ENCODE measurements at places on chromosomes 7 and 10.

- no peak for DNase-seq
These were observed 3.5 kb downstream of the FOXP2 start for GRCh38 chr7:114418117-114418516.

DNA sequence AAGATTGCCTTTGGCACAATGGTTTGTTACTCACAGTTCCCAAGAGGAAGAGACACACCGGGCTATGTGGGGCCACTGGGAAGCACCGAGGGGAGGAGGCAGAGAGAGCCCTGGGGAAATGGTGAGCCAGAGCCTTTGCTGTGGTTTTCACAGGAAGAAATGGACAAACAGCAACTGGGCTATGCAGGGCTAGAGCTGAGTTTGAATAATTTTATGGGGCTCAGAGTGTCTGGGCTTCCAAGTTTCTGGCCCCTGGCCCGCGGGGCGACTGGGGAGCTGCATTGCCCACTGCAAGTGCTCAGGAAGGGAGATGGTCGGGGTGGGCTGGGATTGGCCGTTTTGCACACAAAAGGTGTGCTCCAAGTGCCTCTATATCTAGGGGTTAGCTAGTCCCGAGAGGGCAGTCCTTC lies 92.6 kb downstream of the CHST15 start:
- DNase-seq, result no peak

GRCh38 chr7:138352570-138353461 lies 107.2 kb upstream of the TRIM24 start:
- DNase-seq, result peak; percentile 98

GRCh38 chr7:25326501-25327156 lies 98.3 kb upstream of the NPVF start:
- no peak for DNase-seq

DNA sequence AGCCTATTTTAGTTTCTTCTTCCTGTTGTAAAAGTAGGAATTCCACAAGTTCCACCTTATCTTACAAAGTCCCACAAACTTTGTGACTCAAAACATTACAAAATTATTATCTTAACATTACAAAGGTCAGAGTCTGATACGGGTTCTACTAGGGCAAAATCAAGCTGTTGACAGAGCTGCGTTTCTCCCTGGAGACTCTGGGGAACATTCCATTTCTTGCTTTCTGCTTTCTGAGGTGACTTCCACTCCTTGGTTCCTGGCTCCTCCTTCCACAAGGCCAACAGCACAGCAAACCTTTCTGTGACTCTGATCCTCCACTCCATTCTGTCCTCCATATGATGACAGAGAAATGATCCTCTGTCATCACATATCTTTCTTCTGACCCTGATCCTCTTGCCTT lies 10.6 kb downstream of the OR2F1 start:
- DNase-seq, result no peak

GRCh38 chr7:105759670-105760550 lies 116.5 kb downstream of the ATXN7L1 start:
- peak; percentile 51 for DNase-seq

DNA sequence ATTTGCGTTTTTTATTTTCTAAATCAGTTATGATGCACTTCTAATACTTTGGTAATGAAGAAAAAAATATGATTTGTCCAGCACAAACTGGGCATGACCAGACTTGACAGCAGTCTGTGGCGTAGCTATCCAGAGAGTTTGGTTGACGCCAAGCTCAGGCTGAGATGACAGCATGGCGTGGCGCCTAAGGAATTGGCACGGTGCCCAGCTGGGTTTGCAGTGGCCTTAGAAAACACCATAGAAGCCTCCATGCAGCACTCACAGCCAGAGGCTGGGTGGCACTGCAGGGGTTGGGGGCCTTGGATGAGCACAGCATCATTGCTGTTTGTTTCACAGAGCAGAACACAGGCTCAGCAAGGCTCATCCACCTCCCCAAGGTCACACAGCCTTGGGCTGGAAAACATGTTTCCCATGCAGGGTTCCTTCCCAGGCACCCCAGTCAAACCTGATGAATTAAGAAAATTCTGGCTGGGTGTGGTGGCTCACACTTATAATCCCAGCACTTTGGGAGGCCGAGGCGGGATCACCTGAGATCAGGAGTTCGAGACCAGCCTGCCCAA lies 88.9 kb downstream of the GTF2IRD1 start:
- no peak for DNase-seq

DNA sequence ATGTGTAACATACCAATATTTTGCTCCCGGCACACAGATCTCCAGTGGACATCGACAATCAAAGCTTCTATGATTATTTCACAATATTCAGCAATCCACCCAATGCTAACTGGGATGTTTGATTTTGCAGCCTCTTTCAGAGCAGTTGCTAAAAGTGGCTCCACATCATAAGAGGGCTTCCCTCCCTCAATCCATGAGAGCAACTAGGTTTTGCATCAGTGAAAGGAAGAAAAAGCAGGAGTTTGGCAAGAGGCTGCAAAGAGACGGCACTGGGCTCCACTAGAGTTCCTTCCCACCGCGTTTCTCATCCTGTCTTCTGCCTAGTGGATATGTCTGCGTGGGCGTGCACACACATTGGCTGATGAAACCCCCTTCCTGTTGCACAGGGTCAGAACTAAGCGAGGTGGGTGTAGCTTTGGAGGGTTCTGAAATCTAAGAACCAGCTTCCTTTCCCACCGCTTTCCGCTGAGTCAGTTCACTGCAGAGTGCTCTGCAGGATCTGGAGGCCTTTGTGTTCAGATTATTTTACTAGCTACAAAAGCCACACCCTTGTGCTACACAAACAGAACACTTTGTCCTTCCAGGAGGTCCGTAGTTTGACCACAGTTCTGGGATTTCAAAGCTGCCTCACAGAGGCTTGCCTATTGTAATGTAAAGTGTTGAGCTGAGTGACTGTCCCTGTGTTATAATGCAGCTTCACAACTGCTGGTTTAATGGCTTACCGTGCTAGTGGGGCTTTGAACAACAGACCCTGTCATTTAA lies 28.1 kb downstream of the ARL4A start:
- DNase-seq, result peak; percentile 86

DNA sequence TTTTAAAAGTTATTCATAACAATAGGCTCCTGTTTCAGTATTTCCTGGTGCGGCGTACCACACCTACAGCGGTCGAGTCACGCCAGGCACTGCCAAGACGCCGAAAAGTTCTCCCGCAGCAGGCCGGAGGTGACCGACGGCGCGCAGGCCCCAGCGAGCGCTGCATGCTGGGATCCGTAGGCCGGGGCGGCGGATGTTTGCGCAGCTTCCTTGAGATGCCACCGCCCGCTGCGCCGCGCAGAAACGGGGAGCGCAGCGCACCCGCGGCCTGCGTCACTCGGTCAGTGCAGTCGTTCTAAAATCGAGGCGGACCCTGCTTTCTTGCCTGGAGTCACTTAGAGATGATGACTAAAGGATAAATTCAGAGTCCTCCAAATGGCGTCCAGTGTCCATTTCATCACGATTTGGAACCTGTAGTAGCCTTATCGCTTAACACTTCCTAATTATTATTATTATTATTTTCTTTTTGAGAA lies 1.3 kb upstream of the KIF11 start:
- DNase-seq, result peak; percentile 95

GRCh38 chr7:157097569-157097968 lies 41.2 kb upstream of the UBE3C start:
- no peak for DNase-seq

DNA sequence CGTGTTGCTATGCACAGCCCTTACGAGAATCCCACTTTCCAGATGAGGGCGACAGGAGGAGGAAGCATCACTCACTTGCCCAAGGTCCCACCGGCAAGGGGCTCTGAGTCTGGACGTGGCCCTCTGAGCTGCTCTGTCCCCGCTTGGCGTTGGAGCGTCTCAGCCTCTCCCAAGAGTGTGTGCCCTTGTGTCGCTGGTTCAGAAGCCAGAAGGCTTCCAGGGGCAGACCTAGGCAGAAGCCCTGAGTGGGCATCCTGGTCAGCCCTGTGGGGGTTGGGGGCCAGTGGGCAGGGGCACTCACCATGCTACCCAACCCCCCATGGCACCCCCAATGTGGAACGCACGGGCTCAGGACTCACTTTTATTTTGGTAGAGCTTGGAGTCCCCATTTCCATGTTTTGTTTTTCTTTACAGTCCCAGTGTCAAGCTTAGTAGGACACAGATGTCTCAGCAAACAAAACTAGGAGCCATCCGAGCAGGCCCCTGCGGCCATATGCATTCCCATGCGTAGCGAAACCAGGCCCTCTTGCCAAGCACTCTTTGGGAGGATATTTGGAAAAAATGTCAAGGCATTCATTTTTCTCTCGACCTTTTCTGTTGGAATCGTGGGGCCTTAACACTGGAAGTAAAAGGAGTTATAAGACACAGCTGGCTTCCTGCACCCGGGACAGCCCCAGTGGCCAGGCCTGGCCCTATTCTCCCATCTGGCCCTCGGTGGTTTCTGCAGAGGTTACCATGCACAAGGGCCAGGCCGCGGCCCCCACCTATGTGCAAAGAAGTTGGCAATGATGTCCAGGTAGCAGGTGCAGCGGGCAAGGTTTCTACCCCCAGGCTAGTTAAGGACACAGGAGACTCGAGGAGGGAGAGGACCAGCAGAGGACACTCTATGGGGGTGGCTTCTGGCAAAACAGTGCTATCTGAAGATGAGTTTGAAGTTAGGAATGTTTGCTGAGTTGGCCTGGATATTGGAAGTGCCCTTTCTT lies 97.0 kb downstream of the LHPP start:
- no peak for DNase-seq

GRCh38 chr10:98391578-98391991 lies 23.4 kb downstream of the PYROXD2 start:
- no peak for DNase-seq

- DNase-seq, result no peak
These were observed 139.9 kb downstream of the C10orf105 start for GRCh38 chr10:71579668-71580067.

DNA sequence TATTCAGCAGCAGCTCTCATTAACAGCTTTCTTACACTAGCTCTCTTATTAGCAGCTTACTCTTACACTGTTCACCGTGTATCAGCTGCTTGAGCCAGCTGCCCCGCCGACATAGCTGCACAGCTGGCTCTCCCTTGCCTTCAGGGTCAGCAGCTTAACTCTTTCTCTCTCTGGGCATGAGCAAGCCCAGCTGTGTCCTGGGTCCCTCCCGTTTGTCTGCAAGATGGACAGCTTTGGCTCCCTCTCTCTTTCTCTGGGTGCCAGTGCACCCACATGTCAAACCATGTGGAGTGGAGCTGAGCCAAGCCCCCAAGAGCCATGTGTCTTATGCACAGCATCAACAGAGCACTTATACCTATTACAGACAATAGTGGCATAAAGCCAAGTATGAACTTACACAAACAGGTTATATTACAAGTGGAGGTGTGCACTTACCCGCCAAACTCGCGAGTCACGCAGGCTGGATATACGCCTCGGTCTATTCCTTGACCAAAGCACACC lies 35.7 kb upstream of the MTPAP start:
- peak; percentile 41 for DNase-seq

GRCh38 chr10:17025444-17026295 lies 103.9 kb downstream of the CUBN start:
- DNase-seq, result peak; percentile 8

DNA sequence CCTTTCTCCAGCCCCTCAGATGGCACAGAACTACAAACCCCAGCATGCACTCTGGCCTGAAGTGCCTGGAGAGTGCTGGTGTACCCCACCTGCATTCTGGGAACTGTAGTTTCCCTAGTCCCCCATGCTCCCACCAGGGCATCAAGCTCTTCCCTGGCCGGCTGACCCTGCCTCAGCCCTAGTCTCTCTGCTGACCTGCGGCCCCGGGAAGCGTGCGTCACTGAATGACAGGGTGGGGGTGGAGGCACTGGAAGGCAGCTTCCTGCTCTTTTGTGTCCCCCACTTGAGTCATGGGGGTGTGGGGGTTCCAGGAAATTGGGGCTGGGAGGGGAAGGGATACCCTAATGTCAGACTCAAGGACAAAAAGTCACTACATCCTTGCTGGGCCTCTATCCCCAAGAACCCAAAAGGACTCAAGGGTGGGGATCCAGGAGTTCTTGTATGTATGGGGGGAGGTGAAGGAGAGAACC lies 2.1 kb downstream of the NOS3 start:
- peak; percentile 51 for DNase-seq

DNA sequence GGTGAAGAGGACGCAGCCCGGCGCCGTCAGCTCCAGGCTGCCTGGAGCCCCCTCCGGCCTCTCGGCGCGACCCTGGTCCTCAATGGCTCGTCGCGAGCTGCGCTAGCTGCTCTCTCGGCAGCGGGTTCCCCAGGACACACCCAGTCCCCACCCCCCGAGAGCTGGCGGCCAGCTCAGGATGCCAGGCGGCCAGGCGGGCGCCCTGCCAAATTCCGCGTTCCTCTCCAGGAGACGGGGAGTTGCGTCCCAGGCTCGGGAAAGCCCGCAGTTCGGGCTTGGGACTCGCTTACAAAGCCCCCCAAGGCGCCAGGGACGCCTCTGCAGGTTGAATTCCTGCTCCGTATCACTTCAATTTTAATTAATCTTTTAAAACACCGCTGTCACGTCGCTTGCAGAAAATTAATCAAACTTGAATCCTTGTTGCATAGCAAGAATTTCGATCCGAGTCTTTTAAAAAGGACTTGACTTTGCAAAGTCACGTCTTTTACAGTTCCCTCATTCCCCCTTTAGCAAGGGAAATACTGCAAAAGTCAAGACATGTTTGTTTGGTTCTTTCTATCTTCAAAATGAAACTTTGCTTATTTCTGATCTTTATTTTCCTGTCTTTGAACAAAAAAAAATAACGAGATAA lies 28.2 kb downstream of the SKIDA1 start:
- DNase-seq, result peak; percentile 43

DNA sequence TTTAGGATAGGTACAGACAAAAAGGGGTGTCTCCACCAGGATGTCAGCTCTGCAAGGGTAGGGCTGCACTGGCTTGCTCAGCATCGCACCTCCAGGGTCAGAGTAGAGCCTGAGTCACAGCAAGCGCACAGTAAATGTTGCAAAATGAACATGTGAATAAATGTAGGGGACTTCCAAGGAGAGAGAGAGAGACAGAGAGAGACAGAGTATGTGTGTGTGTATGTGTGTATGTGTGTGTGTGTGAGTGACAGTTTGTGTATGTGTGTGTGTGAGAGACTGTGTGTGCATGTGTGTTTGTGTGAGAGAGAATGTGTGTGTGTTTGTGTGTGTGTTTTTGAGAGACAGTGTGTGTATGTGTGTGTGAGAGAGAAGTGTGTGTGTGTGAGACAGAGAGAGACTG lies 163.3 kb downstream of the RPS24 start:
- no peak for DNase-seq

- DNase-seq, result no peak
These were observed 87.1 kb downstream of the CRTAC1 start for GRCh38 chr10:97943294-97943693.

- DNase-seq, result no peak
These were observed 80.8 kb downstream of the SEC23IP start for GRCh38 chr10:119973281-119973680.

GRCh38 chr7:44671069-44671468 lies 64.6 kb downstream of the OGDH start:
- DNase-seq, result no peak

DNA sequence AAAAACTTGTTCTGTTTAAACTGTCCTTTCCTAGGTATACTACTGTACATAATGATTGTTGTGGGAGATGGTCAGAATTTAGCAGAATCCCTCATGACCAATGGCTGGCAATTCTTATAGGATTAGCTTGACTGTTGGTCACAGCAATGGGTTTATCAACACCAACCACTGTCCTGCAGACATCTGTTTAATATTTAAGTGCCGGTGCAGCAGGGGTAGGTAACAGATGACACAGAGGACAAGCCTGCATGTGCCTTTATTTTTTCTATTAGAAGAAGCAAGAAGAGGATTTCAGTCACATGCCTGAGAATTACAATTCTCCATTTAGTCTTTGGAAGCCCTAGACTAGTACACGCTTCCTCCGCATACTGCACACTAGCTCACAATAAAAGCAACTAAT lies 48.4 kb downstream of the CCDC6 start:
- DNase-seq, result no peak

Data from erythroblast (primary cell).